Activated CD4-positive, alpha-beta T cell treated with anti-CD3 and anti-CD28 coated beads, Interleukin-2, amount 50 U/mL, for 4 hours (primary cell): ENCODE measurements at places on chromosomes 13 and 19.

GRCh38 chr13:20528452-20528851 lies 2.8 kb upstream of the CRYL1 start:
- DNase-seq = no peak

- DNase-seq = no peak
These were observed 52.7 kb downstream of the TRPM4 start for GRCh38 chr19:49210108-49210900.

GRCh38 chr13:110483386-110483968 lies 78.0 kb downstream of the RAB20 start:
- DNase-seq = no peak

DNA sequence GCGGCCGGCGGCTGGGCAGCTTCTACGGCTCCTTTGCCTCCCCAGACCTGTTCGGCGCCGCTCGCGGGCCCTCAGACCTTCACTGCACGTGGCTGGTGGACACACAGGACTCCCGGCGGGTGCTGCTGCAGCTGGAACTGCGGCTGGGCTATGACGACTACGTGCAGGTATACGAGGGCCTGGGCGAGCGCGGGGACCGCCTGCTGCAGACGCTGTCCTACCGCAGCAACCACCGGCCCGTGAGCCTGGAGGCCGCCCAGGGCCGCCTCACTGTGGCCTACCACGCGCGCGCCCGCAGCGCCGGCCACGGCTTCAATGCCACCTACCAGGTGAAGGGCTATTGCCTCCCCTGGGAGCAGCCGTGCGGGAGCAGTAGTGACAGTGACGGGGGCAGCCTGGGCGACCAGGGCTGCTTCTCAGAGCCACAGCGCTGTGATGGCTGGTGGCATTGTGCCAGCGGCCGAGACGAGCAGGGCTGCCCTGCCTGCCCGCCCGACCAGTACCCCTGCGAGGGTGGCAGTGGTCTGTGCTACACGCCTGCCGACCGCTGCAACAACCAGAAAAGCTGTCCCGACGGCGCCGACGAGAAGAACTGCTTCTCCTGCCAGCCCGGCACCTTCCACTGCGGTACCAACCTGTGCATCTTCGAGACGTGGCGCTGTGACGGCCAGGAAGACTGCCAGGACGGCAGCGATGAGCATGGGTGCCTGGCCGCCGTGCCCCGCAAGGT lies 11.6 kb downstream of the LRP3 start:
- no peak for DNase-seq

GRCh38 chr13:82993417-82993816 lies 888.9 kb downstream of the SLITRK1 start:
- no peak for DNase-seq

DNA sequence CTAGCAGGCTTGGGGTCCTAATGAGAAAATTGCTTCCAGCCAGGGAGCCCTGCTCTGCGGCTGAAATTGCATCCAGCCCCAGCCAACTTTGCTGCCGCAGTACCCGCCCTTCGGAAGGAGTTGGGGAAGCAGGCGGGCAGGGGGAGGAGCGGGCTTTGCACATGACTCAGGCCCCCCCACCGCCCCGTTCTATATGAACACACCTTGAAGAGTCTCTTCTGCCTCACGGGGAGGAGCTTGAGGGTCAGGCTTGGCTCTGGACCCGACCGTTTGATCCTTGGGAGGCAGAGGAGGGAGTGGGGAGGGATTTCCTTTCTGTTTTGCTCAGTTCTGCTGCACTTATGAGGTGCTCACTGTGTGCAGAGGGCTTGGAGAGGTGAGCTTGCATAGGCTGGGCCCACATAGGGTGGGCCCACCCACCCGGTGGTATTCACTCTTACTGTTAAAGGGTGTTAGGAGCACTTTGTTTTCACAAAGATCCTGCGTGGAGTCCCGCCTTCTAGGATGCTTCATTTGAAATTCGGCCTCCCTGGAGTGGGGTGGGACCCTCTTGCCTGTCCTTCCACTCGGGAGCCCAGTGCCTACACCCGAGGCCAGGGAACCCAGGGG lies 46.5 kb downstream of the LYL1 start:
- DNase-seq = no peak

GRCh38 chr13:27573265-27573664 lies 47.1 kb downstream of the LNX2 start:
- DNase-seq = no peak

DNA sequence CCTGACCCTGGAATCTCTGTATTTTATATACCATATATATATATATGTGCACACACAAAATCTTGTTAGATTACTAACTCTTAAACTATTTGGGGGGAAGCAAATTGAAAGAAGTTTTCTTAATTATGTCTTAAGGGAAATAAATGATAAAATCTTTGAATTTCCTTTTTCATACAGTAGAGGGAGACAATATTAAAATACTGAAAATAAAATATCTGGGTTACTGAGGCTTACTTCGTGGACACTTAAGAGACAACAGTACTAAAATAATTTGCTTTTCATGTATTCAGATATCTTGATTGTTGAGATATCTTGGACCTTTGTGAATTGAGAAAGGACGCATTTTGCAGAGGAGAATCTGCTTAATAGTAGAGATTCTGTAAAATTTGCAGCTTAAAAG lies 17.0 kb downstream of the SUGT1 start:
- no peak for DNase-seq

DNA sequence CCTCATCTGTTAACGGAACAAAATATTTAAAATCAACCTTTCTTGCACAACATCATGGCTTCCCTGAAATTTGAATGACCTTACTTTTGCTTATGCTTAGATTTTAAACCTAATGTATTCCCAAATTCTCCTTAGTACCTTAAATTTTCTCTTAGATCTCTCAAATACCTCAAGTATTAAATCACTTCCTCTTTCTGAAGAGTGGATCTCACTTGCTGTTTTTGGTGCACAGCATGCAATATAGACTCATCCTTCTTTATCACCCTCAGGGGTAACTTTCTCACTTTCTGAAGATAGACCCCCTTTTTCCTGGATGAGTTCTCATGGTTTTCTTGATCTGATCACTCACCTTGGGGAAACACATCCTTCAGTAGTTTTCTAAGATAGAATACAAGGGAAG lies 871.7 kb downstream of the DACH1 start:
- no peak for DNase-seq

- no peak for DNase-seq
These were observed 21.4 kb downstream of the ESD start for GRCh38 chr13:46775385-46776107.

GRCh38 chr13:27965343-27965739 lies 3.8 kb downstream of the CDX2 start:
- no peak for DNase-seq

- DNase-seq = no peak
These were observed 273.2 kb downstream of the LIG4 start for GRCh38 chr13:107942030-107942617.

DNA sequence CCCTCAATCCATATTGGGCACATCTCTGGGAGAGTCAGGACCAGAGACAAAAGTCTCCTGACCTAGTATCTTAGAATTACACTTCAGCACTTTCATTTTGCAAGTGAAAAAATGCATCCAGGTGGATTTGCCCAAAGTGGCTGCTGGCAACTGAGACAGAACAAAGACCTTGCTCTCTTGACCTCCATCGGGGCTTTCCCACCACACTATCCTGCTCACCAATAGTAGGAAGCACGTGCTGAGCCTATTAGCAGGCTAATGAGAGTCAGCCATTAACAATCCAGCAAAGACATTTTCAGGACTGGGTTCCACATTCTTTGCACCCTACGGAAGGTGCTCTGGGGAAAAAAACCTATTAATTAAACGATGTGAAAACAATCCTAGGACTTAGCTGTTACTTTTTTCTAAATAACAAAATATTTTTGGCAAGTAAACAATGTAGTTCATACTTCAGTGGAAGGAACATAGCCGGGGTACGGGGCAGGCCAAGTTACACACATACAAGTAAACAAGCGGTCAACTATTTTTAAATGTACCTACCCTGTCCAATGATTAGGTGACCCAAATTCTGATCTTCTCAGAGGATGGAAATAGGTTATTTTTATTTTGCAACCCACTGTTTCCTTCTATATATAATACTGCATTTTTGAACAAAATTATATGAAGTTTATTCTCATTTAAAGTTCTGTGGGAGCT lies 78.6 kb downstream of the CDADC1 start:
- no peak for DNase-seq

DNA sequence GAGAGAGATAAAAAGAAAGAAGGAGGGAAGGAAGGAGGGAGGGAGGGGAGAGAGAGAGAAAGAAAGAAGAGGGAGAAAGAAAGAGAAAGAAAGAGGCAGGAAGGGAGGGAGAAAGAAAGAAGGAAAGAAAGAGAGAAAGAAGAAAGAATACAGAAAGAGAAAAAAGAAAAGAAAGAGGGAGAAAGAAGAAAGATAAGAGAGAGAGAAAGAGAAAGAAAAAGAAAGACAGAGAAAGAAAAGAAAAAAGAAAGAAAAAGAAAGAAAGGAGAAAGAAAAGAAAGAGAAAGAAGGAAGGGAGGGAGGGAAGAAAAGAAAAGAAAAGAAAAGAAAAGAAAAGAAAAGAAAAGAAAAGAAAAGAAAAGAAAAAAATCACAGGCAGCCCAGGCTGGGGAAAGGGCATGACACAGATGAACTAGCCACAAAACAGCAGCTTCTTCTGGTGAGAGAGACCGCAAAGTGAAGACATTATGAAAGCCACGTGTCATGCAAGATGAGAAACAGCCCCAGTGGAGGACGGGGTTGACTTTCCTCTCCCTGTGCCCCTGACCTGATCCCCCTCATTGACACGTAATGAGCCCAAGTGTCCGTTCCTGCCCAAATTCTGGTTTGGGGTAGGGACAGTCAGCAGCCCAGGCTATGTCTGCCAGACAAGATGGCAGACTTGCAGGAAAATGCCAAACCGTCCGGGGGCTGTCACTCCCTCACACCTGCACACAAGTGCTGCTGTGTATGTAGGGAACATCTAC lies 102.1 kb downstream of the INSR start:
- peak; percentile 23 for DNase-seq

GRCh38 chr13:72341904-72342303 lies 385.5 kb downstream of the MZT1 start:
- DNase-seq = no peak

GRCh38 chr13:40522282-40522681 lies 144.2 kb downstream of the FOXO1 start:
- no peak for DNase-seq

GRCh38 chr13:31444266-31444856 lies 244.6 kb downstream of the B3GLCT start:
- no peak for DNase-seq

GRCh38 chr13:79352107-79352506 lies 53.9 kb downstream of the RBM26 start:
- DNase-seq = no peak

GRCh38 chr13:41788552-41788951 lies 172.4 kb downstream of the VWA8 start:
- no peak for DNase-seq

- peak; percentile 80 for DNase-seq
These were observed 3.7 kb downstream of the ANGPTL8 start for GRCh38 chr19:11242864-11243797.

DNA sequence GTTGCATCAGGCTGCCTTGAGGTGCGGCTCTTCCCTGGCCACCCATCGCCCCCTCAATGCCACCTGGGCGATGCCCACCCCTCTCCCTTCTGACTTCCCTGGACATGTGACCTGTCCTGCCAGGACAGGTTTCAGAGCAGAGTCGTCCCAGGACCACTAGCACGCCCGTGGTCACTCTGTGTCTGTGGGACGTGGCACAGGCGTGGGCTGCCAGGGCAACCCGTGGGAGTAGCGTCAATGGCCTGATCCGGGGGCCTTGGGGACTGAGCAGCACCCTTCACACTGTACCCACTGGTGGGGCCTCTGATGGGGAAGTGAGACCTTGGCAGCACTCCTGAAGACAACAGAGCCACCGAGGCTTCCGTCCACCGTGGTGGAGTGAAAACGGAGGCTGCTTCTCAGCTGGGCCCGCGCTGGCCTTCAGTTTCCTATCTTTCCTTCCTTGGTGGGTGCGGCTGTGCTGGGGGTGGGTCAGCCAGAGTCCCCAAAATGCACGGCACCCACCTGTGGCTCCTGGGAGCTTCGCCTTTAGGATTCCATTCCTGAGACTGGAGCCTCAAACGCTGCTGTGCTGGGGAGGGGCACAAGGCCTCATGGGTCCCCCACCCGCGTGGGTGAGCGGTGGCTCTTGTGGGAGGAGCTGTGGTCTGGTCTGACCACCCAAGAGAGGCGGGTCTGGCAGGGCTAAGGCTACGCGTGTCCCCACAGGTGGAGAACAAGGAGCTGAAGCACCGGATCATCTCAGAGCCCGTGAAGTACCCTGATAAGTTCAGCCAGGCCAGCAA lies 26.7 kb upstream of the TMEM255B start:
- no peak for DNase-seq

DNA sequence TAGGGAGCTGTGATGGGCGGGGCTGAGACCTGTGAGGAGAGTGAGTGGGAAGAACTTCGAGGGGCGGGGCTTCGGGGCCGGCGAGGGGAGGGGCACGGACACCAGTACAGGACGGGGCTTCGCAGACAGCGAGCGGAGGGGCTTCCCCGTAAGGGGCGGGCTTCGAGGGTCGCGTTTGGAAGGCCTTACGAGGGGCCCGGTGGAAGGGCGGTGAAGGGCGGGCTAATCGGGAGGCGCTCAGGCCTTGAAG lies 4.1 kb upstream of the EMP3 start:
- peak; percentile 95 for DNase-seq

GRCh38 chr13:110209950-110210603 lies 96.9 kb downstream of the COL4A1 start:
- no peak for DNase-seq

GRCh38 chr19:38912600-38913514 lies 871 bp upstream of the CCER2 start:
- DNase-seq = no peak

DNA sequence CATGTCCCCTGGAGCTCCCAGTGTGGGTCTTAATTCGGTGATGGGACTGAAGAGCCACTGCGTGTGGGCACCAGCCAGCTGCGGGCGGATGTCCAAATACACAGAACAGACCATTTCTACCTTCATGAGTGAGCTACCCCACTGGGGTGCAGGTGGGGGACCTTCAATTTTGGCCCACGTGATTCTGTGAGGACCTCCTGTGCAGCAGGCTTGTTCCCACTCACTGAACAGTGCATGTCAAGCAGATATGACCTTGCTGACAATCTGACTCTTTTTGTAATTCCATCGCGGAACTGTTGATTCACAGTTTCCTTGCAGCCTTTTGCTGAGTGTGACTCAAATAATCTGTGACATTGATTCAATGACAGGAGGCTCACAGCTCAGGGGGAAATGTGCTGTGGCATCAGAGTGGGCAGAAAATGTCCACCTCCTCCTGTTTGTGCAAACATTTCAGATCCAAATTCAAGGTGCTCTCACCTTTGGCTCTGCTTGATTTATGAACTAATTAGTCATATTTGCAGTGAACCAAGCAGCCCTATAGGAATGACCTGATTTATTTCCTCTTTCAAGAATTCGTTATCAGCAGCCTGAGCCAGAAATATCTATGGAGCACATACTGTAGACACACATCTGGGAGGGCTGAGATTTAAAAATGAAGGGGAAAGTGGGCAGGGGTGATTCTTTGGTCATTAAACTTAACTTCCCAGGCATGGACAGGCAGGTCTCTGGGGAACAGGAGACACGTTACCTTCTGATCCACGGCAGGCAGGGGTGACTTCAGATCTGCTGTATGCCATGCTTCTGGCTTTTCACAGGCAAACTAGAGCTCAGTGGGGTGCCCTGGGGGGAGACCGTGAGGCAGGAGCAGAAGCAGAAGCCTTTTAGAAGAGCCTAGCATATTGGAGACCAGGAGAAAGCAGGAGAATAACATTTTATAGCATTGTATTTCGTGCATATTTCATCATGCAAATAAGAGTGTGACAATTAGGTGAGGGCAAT lies 170.0 kb upstream of the KL start:
- DNase-seq = no peak

GRCh38 chr13:102183509-102184182 lies 218.2 kb downstream of the FGF14 start:
- no peak for DNase-seq
